ENCODE measurements at places on chromosomes 3 and 15.

DNA sequence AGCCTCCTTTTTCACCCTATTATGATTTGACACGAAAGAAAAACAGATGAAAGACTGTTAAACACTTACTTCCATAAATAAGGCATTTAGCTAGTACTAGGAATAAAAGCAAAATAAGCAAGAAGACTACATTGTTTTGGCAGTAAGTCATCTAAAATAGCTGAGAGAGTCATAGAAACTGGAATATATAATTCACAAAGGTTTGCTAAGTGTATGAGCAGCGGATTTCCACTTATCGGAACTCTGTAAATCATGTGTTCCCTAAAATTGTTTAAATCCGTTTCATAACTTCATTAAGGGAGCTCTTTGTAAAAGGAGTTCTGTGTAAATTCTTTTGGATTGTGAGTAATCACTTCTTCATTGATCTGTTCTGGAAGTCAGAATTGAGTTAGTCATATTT, 202.5 kb upstream of the CBLB start:
- no peak for DNase-seq

DNA sequence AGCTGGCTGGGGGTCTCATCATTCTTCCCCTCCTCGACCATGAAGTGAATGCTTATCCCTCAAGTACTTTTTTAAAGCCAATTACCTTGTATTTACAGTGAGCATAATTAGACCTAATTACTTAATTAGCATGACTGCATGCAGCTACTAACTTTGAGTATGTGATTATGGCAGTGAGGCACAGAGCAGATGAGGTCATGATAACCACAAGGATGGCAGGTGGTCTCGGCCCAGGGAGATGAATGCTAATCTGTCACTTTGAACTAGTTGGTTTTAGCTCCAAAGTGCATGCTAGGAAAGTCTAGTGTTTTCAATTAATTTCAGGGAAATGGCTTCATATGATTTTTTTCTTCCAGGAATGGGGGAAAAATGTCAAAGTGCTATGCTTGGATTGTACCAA, 233.8 kb downstream of the NTRK3 start:
- DNase-seq: no peak

GRCh38 chr15:51093839-51094605, 684 bp downstream of the TNFAIP8L3 start:
- no peak for DNase-seq

DNA sequence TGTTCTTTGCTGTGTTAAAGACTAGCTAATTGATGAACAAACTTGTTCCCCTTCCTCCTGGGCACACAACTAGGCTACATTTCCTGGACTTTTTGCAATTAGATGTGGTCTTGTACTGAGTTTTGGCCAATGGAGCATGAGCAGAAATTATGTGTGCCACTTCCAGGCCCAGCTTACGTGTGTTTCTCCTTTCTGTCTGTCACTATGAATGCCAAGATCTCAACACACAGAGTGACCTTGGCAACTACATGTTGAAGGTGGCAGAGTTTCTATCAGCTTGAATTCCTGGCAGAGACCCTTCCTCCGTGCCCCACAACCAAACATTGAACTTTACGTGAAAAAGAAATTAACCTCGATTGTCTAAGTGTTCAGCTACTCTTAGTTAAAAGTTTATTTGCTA, 81.7 kb upstream of the PIAS1 start:
- DNase-seq: no peak

- DNase-seq: no peak
Measured at GRCh38 chr3:168044049-168044448, 51.7 kb downstream of the GOLIM4 start.

DNA sequence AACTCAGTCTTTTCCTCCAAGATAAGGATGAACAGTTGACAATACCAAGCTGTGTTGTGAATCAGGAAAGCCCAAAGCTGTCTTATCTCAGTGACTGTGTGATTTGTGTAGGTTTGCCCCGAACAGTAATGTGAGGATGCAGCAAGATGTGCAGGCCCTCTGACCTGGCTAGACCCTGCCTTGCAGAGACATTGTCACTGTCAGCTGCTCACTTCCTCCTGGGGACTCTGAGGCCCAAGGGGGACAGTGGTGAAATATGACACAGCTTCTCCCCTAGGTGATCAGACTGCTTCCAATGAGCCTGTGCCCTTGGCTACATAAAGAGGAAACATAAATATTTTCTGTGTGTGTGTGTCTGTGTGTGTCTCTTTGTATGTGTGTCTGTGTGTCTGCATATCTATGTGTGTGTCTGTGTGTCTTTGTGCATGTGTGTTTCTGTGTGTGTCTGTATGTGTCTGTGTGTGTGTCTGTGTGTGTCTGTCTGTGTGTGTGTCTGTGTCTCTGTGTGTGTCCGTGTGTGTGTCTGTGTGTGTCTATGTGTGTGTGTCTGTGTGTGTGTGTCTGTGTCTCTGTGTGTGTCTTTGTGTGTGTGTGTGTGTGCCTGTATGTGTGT, 21.7 kb downstream of the LRRK1 start:
- no peak for DNase-seq

All from activated CD4-positive, alpha-beta T cell treated with anti-CD3 and anti-CD28 coated beads for 24 hours (primary cell).